Left ventricle myocardium superior (tissue), 1 donor: ENCODE measurements at places on chromosomes 11 and 22. TPM values are rescaled to one million over a fixed set of nuclear protein-coding genes. Genes with fewer than 3 reads are reported as not detected.
A peak's percentile ranks its signal among the peaks of the same experiment; 100 is the strongest.

GRCh38 chr11:10500757-10501684 is 40.0 kb downstream of the RNF141 start:
- no peak for DNase-seq

GRCh38 chr11:63719987-63720386 is 38.7 kb downstream of the RTN3 start:
- no peak for DNase-seq

GRCh38 chr11:19176629-19177186 is 25.1 kb downstream of the CSRP3 start:
- no peak for DNase-seq

DNA sequence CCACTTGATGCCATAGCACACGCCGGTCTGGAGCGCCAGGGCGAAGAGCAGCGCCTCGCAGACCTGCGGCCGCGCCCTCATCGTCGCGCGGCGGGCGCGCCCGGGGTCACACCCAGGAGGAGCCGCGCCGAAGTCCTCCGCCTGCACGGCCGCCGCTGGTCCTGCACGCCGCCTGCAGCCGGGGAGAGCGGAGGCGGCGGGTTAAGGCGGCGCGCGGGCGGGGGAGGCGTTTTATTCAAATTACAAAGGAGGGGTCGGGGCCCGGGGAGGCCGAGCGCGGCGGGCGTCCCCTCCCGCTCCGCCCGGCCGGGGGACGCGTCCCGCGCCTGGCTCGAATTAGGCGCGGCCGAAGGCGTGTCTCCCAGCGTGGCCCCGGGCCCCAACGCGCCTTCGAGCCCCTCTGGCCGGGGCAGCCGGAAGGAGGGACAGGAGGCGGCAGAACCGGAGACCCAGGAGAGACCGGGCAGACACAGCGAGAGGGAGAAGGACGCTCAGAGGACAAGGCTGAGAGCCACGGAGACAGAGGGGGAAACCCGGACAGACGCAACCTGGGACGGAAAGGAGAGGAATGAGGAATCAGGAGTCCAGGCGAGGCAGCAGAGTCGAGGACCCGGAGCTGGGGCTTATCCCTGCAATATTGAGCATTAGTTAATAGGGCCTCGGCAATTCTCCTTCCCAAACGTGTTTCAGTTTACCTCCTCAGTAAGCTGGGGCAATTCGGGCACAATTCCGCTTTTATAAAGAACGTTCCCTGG is at the start of gene WNT11:
Gene WNT11, minus strand, starts transcription at position 176 of the 755 bp plus-strand sequence. Its CDS starts 95 bp downstream, at position 81.
- peak; percentile 79 for DNase-seq

GRCh38 chr11:103488579-103488978 is 379.4 kb downstream of the DYNC2H1 start:
- DNase-seq: no peak

GRCh38 chr11:7422544-7423331 is 62.6 kb upstream of the OLFML1 start:
- DNase-seq: no peak

- no peak for DNase-seq
Measured at GRCh38 chr11:93249459-93250220, 51.8 kb upstream of the SLC36A4 start.

- no peak for DNase-seq
Measured at GRCh38 chr11:47289856-47290255, 19.9 kb downstream of the MADD start.

- no peak for DNase-seq
Measured at GRCh38 chr11:69940246-69940610, 121.0 kb upstream of the FGF3 start.

DNA sequence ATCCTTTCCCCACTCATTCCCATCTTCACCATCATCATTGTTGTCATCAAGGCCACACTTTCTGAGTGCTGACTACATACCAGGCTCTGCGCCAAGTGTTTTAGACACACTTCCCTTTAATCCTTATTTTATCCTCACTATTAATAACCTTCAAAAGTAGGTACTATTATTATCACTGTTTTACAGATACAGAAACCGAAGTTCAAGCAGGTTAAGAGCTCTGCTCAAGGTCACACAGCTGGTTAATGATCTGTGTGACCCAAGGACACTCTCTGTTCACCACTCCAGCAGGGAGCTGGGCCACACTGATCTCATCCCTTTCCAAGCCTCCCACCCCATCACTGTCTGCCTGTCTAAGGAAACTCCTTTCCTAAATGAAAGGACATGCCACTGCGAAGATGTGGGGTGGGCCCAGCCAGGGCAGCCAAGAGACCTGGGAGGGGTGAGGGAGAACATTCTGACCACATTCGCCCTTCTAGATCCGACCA is 17.2 kb upstream of the TSKU start:
- DNase-seq: peak; percentile 38

DNA sequence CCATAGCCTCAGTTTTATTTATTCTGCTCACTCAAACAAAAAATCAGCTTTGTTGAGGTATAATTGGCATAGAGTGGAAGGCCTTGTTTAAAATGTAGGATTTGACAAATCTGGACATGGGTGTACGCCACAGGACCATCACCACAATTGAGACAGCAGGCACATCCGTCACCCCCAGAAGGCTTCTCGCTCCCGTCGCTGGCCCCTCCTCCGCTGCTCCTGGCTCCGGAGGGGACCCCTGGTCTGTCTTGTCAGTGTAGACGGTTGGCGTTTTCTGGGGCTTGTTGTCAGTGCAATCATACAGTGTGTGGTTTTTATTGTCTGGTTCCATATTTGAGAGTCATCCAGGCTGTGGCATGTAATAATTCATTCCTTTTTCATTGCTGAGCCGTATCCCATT is 97.6 kb downstream of the KCNQ1 start:
- DNase-seq: no peak

GRCh38 chr22:32079130-32080089 is 36.3 kb downstream of the SLC5A1 start:
- DNase-seq: no peak

- no peak for DNase-seq
Measured at GRCh38 chr11:65981972-65982823, 19.8 kb downstream of the EIF1AD start.

The E2F8 gene
- 5.8 TPM for total RNA-seq

GRCh38 chr22:35947794-35948425 is 80.7 kb downstream of the RBFOX2 start:
- no peak for DNase-seq

The OR51I1 gene
- not detected for total RNA-seq

The OR8B12 gene
- not detected for total RNA-seq

DNA sequence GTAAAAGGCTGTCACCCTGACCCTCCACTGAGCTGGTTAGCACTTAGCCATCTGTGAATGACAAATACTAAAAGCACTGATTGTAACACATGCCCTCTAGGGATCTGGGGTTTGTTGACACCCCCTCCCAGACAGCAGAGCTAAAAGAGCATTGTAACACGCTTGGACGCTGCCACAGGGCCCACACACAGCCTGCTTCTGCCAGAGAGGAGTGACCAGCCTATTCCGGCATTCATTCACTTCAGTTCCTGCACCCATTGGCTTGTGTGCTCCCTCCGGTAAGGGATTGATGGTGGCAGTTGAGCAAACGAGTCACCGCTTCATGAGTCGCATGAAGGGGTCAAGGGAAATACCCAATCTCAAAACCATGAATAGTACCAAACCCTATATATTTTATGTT is 15.8 kb downstream of the OR10D3 start:
- DNase-seq: no peak

GRCh38 chr11:47104261-47104950 is 72.3 kb downstream of the ARFGAP2 start:
- no peak for DNase-seq

- no peak for DNase-seq
Measured at GRCh38 chr11:128093689-128094088, 493.7 kb downstream of the ETS1 start.

The MAP6 gene
- 5.4 TPM for total RNA-seq

GRCh38 chr11:131817687-131818188 is 447.3 kb downstream of the NTM start:
- no peak for DNase-seq

DNA sequence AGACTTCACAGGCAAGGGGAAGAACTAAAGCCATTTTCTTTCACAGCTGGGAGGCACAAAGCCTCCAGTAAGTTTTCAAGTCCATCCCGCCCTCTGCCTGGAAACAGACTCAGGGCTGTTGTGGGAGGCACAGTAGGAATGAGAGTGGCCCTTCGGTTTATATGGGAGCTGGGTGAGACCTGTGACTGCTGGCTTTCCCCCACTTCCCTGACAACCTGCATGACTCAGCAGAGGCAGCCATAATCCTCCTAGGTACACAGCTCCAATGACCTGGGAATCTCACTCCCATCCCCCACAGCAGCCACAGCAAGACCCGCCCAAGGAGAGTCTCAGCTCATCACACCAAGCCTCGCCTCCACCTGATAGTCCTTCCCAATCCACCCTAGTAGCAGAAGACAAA is 12.1 kb upstream of the TMEM45B start:
- no peak for DNase-seq

The FAM76B gene
- total RNA-seq: 7.1 TPM

The APOL1 gene
- total RNA-seq: 17.6 TPM

The CNTN5 gene
- total RNA-seq: not detected

The UBQLN3 gene
- total RNA-seq: not detected

The OR2AG1 gene
- not detected for total RNA-seq

DNA sequence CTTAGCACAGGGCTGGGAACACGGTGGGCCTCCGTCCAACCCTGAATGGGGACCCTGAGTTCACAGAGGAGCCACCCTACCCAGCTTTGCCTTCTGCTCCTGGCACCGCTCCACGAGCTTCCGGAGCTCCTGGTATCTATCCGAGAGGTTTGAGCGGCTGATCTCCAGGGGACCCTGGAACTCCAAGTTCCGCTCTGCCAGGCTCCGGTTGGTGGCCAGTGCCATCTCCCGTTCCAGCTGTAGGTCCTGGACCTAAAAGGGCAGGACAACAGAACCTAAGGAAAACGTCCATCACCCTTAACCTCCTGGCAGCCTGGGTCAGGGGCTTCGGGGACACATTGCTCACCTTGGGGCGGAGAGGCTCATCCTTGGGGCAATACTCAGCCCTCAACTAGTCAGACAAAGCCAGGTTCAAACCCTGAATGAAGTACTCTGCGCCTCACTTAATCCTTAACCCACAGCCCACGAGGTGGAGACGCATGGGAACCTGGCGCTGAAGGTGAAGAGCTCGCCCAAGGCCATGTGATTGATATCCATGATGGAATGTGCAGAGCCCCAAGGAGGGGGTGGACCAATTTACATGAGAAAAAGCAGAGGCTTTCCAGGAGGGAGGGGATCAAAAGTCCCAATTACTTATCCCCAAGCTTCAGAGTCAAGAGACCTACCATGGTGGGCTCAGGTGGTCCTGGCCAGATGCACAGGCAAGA is 27.1 kb downstream of the VPS37C start:
- DNase-seq: no peak

- DNase-seq: peak; percentile 90
Measured at GRCh38 chr11:61871158-61871597, 20.2 kb downstream of the FADS3 start.

- peak; percentile 74 for DNase-seq
Measured at GRCh38 chr22:17369439-17370025, at the start of gene CECR2. Gene CECR2 (plus strand): TSS chr22:17369460. CDS start chr22:17369784, 324 bp downstream.
